A673 (cell line): ENCODE measurements at places on chromosomes 4 and X. TPM values are rescaled to one million over a fixed set of nuclear protein-coding genes. Genes with fewer than 3 reads are reported as not detected.

DNA sequence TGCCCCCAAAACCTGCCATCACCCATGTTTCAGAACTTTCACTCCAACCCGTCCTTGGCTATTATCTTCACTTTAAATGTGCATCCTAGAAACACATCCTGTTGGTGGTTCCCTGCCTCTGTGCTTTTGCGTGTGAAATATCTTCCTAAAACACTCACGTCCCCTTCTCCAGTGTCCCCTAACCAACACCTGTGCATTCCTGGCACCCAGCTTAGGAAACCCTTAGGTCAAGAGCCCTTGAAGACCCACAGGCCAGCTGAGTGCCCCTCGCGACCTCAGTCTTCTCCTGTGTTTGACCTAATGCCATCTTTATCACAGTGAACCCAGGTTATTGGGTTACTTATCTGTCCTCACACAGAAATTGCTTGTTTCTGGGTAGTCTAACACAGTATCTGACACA, 117.6 kb downstream of the STK32B start:
- DNase-seq: no peak

The SPANXN4 gene
- total RNA-seq: not detected in 2 replicates

DNA sequence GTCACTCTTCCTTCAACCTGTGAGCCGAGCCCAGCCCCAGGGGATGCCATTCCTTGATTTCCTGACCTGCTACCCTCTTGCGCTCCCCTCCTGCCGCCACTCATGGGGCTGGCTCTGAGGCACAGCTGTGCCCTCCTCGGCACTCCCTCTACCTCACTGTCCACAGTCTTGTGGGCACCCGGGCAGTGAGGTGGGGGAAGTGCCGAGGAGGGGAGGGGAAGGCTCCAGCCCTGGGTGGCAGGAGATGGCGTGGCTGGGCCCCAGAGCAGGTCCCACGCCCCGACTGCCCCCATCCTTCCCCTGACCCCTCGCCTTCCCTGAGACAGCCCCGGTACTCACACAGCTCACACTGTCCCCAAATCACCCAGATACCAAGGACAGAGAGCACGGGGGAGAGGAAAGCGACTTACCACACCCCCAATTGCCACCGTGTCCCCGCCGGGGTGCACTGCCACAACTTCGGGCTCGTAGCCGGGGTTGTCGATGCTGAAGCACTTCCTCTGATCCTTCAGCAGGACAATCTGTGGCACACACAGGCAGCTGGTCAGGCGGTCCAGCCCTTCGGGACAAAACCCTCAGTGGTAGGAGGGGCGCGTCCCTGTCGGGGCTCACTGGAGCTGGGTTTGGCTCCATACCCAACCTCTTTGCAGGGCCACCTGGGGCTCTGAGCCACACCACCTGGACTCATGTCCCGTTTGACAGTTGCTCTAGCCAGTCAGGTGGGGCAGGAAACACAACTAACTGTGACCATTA, 37.9 kb downstream of the WDR1 start:
- DNase-seq: no peak

The HSFX2 gene
- total RNA-seq: not detected in 2 replicates

The MAGEH1 gene
- total RNA-seq: 8.6 and 9.8 TPM in 2 replicates

GRCh38 chr4:41148292-41148691, 66.0 kb downstream of the APBB2 start:
- DNase-seq: no peak

The MXRA5 gene
- not detected in 2 replicates for total RNA-seq

The ETDA gene
- total RNA-seq: not detected in 2 replicates

DNA sequence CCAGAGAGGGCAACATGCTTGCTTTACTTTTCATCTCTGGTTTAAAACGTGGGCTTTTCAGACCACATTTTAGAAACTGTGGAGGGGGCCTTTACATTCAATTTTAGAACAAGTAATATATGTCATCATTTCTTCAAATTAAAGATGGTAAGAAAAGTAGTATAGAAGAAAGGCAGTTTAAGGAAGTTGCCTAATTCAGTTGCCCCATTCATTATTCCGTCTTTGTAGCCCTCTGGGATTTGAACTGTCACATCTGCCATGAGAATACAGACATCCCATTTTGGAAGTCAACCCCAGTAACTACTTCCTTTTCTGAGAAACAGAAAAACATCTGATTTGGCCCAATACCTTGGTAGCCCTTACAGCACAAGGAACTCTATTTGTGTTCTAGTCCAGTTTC, 61.2 kb downstream of the PASD1 start:
- no peak for DNase-seq

DNA sequence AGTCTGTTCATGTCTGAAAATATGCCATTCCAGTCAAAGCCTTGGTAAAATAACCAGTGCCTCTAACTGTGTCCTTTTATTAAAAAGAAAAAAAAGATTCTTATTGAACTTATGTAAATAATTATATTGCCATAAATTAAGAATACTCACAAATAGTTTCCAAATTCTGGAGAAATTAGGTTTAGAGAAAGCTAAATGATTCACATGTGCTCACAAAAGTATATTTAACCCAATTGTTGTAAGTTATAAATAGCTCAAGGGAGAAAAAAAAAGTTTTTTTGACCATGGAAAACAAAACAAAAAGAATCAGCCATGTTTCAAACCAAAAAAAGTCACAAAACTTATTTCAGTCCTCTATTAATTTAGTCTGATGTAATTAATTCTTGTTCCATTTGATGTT, 25.3 kb upstream of the HERC6 start:
- DNase-seq: no peak

GRCh38 chr4:168440442-168441264, 39.6 kb downstream of the DDX60L start:
- no peak for DNase-seq

The EFHC2 gene
- total RNA-seq: 0.11 and 0.26 TPM in 2 replicates

The TMEM154 gene
- total RNA-seq: 2.3 and 2.6 TPM in 2 replicates

The SLC7A11 gene
- 40.6 and 43.8 TPM in 2 replicates for total RNA-seq
